ENCODE measurements at places on chromosomes 16 and 17.

- no peak for DNase-seq
Observed at GRCh38 chr17:67549820-67550219, 167.9 kb upstream of the NOL11 start.

GRCh38 chr16:63422715-63423114 is 1386.5 kb upstream of the CDH8 start:
- no peak for DNase-seq

DNA sequence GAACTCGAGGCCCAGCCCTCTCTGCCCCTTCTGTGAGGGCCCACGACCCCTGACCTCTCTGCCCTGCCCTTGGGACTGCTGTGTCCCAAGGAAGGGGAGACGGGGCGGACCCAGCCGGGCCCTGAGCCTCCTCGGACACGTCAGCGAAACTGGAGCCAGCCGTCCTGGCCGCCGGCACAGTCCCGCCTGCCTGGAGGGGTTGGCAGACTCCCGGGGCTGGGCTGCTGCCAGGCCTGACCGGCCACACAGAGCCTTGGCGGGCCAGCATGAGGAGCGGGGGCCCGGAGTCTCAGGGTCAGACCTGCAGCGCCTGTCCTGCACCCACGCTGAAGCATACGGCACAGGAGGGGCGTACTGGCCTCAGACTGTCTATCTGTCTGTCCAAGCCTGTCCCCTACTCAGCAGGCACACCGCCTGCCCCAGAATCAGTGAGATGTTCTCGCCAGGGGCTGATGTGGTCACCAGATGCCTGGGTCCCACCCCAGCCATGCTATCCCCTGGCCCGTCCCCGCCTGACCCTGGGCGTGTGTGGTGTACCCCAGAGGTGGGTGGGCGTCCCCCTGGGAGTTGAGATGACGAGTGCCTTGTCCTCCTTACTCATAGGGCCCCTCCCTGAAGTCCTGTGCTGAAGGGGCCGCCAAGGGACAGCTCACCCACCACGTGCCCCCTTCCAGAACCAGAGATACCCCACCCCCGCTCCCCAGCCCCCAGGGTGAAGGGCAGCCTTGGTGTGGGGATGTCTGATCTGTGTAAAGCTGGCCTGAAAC is 4.7 kb downstream of the VASN start:
- no peak for DNase-seq

DNA sequence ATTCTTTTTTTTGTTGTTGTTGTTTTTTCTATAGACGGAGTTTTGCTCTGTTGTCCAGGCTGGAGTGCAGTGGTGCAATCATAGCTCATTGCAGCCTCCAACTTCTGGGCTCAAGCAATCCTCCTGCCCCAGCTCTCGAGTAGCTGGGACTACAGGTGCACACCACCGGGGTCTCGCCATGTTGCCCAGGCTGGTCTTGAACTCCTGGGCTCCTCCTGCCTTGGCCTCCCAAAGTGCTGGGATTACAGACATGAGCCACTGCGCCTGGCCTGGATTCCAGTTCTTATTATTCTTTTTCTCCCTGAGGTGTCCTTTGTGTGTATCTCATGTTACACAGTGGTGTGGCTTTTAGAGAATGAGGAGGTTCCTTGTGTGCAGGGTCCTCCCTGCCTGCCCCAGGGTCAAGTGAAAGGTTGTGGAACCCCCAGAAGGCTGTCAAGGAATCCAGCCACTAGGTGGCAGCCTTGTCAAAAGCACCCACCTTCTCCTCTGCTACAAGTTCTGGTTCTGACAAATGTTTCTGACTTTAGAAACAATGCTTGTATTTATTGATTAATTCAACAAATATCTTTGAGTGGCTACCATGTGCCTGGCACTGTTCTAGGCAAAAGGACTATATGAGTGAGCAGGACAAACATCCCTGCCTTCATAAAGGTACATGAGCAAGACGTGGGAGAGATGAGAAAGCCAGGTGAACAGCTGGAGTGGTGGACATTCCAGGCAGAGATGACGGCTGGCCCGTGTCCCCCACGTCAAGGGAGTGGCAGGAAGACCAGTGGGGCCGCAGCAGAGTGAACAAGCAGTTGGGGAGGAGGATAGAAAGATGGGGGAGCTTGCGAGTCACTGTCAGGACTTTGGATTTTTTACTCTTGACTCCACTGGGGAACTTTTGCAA is 112.4 kb downstream of the SPECC1 start:
- DNase-seq = peak; percentile 52

- DNase-seq = no peak
Observed at GRCh38 chr16:67098599-67098998, 11.1 kb upstream of the PHAF1 start.

DNA sequence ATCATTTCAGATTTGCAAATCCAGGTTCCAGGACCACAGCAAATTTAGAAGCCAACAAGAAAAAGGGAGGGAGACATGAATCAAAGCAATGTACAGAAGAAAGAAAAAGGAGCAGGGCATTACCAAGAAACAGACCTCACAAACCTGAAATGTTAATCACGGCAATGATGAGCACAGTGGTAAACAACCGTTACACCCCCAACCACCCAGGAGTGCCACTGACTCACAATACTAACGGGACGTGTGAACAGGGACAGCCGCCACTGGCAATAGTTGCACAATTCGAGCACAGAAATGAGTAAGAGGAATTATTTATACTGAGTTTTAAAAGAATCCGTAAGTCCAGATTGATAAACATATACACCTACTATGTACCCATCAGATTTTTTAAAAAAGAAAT is 13.8 kb downstream of the USP22 start:
- DNase-seq = peak; percentile 22

- peak; percentile 73 for DNase-seq
Observed at GRCh38 chr17:40541060-40541872, 24.0 kb downstream of the CCR7 start.

GRCh38 chr16:68752602-68753001 is 15.5 kb downstream of the CDH1 start:
- DNase-seq = no peak

- DNase-seq = peak; percentile 18
Observed at GRCh38 chr16:3879258-3879886, 1.1 kb downstream of the CREBBP start.

- DNase-seq = no peak
Observed at GRCh38 chr16:8576141-8577004, 13.9 kb downstream of the TMEM114 start.

GRCh38 chr17:27083408-27084185 is 210.3 kb upstream of the WSB1 start:
- no peak for DNase-seq
